ENCODE measurements at places on chromosomes 11 and 22.

DNA sequence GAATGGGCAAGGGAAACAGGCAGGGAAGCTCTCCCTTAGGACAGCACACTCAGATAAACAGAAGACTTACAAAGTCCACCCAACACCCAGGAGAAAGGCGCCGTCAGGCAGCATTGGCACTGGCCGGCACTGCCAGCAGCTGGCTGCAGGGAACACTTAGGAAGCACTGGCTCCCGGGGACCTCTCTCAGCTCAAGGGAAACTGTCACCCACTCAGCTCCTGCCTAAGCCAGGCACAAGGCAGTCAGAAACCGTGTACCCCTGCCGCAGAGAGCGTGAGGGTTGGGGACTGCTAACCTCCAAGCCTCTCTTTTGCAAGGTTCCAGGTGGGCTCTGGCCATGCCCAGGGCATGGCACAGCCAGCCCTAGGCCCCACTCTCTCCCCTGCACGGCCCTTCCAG, 64.7 kb downstream of the DGCR2 start:
- no peak for DNase-seq

DNA sequence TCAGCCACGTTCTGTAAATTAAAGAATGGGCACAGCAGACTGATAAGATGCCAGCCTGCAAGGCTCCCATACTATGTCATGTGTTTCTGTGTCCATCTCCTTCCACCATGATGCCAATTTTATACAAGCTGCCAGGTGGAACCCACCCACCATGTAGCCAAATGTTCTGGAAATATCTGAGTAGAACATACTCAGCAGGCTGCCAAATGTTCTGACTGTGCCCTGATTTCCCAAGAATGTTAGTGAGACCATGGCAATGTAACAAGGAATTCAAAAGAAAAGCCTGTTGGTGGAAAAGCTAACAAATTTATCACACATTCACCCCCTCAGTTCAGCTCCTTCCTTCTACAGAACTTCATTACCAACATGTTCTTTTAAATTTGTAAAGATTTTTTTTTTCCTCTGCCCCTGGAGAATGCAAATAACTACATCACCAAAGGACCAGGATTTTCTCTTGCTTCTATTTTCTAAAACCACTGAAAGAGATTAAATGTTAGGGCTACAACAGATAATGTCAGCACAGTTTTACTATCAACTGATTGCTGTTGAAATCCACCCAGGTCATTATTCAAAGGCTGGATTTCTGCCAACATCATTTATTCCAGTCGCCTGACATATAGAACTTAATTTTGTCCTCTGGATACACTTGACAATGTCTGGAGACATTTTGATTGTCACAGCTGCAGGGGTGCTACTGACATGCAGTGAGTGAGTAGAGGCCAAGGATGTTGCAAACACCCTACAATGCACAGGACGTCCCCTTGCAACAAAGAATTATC, 3.1 kb downstream of the DMC1 start:
- DNase-seq, result no peak

DNA sequence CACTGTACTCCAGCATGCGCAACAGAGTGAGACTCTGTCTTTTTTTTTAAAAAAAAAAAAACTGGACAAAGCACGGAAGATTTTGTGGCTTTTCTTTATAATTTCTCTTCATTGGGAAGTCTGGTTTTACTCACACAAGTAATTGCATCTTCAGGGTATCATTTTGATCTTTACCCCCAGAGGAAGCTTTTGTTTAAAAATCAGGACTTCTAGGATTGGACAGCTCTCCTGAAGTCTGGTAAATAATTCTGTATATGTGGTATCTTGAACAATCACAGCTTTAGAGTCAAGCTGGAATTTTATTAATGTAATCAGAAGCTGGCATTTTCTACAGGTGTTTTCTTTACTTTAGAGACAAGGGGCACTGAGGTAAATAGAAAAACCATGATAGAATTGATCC, 208.1 kb upstream of the NARS2 start:
- DNase-seq, result no peak

DNA sequence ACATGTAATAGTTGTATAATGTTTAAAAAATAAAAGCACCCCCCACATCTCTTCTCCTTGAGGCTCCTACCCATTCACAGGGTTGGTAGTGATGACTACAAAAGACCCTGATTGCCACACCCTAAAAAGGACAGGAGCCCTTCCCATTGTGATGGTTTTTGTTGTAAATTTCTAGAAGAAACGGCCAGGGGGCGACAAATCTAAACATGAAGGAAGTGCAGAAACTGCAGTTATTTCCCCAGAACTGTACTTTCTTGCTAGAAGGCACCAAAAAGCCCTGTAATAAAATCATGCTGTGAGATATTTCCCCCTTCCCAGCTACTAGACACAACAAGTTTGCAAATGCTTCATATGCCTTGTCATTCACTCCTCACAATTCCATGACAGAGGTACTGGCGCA, 10.8 kb downstream of the PRR5L start:
- no peak for DNase-seq

DNA sequence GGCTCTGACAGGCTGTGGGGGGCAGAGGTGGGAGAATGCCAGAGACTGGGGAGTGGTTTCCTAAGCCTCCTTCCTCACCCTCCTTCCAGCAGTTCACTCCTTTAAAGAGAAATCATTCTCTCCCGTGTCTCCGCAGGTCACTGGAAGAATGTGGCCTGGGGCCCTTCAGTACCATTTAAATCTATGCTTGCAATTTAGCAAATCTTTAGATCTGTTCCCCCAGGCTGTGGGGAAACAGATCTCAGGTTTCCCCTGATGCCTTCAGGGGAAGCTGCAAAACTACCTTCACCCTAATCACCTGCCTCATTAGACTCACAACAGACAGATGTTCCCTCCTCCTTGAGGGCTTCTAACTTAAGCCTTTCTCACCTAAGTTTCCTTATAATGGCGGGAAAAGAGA, 55.3 kb downstream of the KIRREL3 start:
- no peak for DNase-seq

DNA sequence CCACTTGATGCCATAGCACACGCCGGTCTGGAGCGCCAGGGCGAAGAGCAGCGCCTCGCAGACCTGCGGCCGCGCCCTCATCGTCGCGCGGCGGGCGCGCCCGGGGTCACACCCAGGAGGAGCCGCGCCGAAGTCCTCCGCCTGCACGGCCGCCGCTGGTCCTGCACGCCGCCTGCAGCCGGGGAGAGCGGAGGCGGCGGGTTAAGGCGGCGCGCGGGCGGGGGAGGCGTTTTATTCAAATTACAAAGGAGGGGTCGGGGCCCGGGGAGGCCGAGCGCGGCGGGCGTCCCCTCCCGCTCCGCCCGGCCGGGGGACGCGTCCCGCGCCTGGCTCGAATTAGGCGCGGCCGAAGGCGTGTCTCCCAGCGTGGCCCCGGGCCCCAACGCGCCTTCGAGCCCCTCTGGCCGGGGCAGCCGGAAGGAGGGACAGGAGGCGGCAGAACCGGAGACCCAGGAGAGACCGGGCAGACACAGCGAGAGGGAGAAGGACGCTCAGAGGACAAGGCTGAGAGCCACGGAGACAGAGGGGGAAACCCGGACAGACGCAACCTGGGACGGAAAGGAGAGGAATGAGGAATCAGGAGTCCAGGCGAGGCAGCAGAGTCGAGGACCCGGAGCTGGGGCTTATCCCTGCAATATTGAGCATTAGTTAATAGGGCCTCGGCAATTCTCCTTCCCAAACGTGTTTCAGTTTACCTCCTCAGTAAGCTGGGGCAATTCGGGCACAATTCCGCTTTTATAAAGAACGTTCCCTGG, at the start of gene WNT11:
Gene WNT11 (minus strand): TSS at position 176 of the 755 bp plus-strand sequence. CDS start 95 bp downstream, at position 81.
- DNase-seq, result no peak

DNA sequence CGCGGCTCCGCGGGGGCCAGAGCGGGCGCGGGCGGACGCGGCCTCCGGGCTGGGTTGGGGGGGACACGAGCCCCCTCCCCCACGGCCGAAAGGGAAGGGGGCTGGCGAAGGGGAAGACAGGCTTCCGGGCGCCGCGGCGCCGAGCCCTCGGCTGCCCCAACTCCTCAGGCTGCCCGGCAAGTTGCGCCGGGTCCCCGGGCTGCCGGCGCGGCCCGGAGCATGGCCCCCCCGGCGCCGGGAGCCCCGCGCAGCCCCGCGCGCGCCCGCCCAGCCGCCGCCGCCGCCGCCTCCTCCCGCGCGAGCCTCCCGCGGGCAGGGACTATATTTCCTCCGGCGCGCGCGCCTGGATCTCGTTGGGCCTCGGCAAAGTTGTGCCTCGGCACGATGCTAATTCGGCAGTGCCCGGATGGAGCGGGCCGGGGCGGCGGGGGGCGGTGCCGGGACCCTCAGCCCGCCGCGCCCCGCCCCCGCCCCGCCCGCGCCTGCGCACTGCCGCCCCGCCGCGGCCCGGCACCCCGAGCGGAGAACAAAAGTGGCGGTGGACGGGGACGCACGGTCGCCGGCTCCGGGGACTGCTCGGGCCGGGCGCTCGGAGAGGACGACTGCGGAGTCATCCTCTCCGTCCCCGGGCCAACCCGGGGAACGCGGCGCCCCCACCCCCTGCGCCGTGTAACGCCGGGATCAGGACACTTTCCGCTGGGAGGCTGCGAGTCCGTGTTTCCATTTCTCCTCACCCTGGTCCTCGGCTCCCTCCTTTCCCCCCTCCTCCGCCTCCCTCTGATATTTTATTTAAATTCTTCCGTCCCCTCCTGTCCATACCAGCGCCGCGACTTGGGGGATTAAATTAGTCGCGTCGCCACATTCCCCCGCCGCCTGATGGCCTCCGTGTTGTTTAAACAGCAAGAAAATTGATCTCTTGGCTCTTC, at the start of gene PHF21B:
Gene PHF21B (minus strand): TSS at position 400 of the 926 bp plus-strand sequence. CDS start 456 bp downstream, outside the sequence.
- DNase-seq, result no peak

GRCh38 chr11:7545611-7546010, 31.8 kb downstream of the PPFIBP2 start:
- no peak for DNase-seq

- no peak for DNase-seq
Measured at GRCh38 chr11:50178737-50179136, 146.1 kb downstream of the OR4C45 start.

- DNase-seq, result no peak
Measured at GRCh38 chr11:95939091-95939490, 15.2 kb upstream of the MTMR2 start.

DNA sequence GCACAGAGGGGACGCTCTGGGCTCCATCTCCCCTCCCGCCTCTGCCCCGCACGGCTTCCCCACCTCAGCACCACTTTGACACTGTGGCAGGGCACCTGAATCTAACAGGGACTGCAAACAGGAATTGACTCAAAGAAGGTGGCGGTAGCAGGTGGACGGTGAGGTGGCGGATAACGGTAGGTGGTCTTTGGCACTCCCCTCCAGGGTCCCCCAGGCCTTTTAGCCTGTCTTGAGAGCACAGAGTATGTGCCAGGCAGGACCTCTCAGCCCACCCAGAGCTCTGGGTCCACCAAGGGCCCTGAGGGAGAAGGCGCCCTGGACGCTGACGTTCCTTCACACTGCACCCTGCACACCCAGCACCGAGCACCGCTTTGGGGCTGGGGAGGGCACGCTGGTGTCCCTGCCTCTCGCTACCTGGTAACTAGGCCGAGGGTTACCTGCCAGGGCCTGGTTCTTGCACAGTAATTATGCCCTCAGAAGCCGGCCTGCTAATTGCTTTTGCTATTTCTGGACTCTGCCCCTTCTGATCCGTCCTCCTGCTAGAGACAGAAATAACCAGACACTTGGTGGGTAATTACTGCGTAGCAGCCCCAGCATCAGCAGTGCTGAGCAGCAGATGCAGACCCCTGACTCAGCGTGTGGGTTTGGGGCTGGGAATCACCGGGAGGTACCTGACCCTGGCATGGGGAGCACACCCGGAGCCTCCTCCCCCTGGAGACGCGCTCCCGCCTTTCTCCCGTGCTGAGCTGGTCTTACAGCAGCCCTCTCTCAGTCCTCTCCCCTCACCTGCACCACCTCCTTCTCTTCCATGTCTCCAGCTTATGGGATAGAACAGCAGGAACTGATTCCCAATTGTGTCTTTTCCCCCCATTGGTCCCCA, 103.3 kb upstream of the B3GAT1 start:
- DNase-seq, result no peak

DNA sequence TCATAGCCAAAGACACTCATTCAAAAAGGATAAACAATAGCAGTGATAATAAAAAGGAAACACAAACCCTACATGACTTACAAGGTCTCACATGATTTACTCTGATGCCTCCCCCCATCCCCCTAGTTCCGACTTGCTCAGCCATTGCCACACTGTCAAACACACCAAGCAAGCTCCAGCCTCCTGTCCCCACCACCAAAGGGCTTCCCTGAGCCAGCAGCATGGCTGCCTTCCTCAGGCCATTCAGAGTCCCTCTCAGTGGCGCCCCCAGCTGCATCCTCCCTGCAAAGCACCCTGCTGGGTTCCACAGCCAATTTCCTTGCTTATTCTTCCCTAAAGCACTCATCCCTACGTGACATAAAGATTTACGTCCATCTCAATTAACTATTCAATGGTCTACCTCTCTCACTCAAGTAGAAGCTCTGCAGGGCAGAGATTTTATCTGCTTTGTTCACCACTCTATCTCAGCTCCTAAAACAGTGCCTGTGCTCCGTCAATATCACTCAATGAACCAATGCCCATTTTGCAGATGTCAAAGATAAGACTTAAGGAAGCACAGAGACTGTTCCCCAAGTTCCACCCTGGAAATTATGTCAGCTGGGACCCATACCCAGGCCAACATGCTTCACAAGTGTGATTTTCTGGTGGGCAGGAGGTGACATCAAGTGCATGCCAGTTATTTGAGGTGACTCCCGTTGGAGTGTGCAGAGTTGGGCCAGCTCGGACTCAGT, 106.9 kb downstream of the SYN3 start:
- no peak for DNase-seq

DNA sequence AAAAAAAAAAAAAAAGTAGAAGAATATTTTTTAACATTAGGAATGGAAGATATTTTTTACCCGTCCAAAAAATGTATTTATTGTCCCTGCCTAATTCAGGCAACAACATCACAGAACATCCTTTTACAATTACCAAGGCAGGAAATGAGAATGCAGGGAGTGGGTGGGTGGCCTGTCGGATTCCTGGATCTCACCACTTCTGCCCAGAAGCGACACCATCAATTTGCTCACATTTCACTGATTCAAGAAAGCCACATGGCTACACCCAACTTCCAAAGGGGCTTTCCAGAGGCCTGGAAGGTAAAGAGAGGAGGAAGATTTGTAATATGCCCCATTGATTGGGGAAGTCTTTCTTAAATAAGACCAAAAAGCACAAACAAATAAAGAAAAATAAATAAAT, 93.8 kb upstream of the CLPB start:
- DNase-seq, result no peak

DNA sequence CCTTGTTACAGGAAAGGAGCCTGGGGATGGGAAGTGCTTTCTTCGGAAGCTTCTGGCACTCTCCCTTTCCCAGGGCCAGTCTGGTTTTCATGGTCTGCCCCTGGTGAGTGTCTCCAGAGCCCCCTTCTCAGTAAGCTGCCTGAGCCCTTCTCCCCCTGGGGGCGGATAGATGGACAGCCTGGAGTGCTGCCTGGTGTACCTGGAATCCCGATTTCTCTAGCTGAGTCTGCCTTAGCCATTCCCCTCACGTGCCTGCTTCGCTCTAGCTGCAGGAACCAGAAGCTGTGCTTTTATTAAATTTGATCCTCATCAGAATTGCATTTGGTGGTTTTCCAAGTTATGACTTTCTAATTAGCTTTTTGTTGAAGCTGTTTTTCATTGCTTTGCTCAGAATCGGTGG, 152.9 kb upstream of the NAV2 start:
- no peak for DNase-seq

GRCh38 chr11:26557666-26558065, 14.4 kb downstream of the MUC15 start:
- DNase-seq, result no peak

- no peak for DNase-seq
Measured at GRCh38 chr22:16789860-16790493, 35.2 kb downstream of the XKR3 start.
